ENCODE measurements at places on chromosomes 5 and 9.
A peak's percentile ranks its signal among the peaks of the same experiment; 100 is the strongest.

- no peak for DNase-seq
Measured at GRCh38 chr5:140588311-140589070, 23.9 kb downstream of the SLC35A4 start.

DNA sequence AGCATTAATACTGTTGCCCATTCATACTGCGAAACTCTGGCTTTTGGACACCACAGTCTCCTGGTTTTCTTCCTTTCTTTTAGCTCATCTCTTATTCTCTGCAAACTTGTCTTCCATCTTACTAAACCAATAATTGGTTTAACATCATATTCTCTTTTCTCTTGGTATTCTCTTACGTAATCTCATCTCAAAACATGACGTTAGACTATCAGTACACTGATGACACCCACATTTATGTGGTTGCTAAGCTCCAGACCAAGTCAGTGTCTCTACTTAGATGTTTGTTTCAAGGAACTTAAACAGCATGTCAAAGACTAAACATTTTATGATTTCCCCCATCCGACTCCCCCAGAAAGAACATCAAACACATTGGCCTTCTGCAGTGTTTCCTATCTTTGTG, 2.1 kb downstream of the PRRC1 start:
- no peak for DNase-seq

GRCh38 chr5:133801955-133802751, 166.3 kb downstream of the C5orf15 start:
- DNase-seq: no peak

DNA sequence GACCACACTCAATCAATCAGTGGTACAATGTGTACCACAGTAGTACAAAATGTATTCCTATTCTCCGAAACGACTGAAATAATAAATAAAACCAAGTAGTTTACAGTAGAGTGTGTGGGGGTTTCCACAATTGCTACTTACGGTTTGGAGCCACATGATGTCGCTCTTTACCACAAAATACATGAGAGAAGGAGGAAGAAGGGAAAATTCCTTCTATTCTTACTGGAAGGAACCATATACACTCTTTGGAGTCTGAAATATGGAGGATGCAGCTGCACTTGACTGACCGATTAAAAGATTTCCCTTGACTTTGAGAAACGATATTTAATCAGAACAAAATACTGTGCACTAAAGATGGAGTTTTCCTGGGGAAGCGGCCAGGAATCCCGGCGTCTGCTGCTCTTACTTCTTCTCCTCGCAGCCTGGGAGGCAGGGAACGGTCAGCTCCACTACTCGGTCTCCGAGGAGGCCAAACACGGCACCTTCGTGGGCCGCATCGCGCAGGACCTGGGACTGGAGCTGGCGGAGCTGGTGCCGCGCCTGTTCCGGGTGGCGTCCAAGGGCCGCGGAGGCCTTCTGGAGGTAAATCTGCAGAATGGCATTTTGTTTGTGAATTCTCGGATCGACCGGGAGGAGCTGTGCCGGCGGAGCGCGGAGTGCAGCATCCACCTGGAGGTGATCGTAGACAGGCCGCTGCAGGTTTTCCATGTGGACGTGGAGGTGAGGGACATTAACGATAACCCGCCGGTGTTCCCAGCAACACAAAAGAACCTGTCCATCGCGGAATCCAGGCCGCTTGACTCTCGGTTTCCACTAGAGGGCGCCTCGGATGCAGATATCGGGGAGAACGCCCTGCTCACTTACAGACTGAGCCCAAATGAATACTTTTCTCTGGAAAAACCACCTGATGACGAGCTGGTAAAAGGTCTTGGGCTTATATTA, at the start of gene PCDHA4:
TSS of gene PCDHA4 (plus strand) at position 235 of the 942 bp plus-strand sequence.
- DNase-seq: no peak

- no peak for DNase-seq
Measured at GRCh38 chr5:43390471-43390870, 21.7 kb downstream of the CCL28 start.

DNA sequence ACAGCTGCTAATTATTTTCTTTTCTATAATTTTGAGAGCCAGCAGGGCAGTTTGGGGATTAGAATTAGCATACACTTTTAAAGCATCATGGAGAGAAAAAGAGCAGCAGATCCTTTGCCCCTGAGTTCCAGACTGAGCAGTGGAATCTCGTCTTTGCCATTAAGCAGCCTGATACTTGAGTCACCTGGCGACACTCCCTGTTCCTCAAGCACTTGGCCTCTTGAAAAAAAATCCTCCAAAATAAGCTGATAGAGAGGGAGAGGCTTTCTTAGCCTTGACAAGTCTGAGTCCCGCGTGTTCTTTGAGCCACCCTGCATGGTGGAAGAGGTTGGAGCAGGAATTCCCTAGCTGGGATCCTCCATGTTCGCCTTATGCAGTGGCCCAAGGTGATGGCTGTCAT, 398.3 kb downstream of the IRX2 start:
- DNase-seq: no peak

- no peak for DNase-seq
Measured at GRCh38 chr5:40547557-40547956, 132.2 kb upstream of the PTGER4 start.

GRCh38 chr9:16459421-16460148, 410.9 kb downstream of the BNC2 start:
- no peak for DNase-seq

GRCh38 chr5:150338546-150338945, 19.0 kb upstream of the TCOF1 start:
- no peak for DNase-seq

DNA sequence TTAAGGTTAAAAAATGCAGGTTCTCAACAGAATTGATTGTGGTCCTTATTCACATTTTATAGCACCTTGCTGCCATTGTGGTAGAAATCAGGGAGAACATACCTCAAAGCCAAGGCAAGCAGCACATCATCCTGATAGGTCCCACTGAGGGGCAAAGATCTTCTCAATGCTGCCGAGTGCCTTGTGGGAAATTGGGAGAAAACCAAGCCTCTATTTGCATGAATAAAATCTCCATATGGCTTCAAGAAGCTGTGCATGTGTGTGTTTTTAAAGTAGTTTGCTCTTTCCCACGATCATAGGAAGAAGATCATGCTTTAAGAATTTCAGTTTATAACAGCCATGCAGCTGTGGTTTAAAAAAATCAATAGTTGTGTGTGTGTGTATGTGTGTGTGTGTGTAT, 216.9 kb upstream of the FBXL7 start:
- DNase-seq: no peak

DNA sequence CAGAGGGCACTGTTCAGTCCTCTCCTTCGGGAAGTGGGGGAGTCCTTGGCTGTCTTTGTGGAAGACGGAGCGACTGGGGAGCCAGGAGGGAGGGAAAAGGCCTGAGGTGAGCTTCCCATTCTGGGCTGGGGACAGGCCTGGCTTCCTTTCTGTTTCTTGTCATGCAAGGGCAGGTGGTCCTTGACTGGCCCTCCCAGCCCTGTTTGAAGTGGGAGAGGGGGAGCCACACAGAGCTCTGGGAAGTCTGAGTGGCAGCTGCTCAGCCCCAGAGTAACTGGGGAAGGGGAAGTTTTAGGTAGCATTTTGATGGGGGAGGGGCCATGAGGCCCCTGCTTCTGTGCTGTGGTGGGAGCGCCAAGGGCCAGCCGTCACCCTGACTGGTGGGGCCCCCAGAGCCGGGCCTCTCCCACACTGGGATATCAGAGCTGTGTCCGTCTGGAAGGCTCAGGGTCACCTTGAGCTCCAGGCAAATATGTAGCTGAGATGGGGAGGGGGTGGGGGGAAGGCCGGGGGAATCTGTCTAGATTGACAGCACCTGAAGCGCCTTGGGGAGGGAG, 6.5 kb downstream of the UNC5A start:
- DNase-seq: no peak

DNA sequence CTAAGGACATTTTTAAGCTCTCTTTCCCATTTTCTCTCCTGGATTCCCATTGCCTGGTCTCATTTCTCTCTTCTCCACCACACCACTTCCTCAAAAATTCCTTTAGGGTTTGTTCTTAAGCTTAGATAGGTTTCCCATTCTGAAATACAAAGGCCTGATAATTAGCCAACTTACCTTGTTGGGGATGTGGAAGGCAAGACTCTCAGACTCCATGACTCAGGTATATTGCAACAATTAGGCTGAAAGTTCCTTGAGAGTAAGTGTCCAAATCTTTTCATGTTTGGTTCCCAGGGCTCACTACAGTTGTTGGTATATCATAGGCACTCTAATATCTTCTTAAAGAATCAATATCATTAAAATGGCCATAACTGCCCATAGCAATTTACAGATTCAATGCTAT, 43.6 kb downstream of the FXN start:
- DNase-seq: no peak

DNA sequence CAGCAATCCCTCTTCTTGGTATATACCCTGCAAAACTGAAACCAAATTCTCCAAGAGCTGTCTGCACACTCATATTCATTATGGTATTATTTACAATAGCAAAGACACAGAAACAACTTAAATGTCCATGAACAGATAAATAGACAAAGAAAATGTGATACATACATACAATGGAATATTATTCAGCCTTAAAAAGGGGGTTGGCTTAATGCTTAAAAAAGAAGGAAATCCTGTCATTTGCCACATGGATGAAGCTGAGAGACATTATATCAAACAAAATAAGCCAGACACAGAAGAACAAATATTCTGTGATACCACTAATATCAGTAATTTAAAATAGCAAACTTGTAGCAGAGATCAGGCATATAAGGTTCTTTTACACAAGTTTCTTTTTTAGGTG, 46.5 kb upstream of the GAS1 start:
- DNase-seq: no peak

- DNase-seq: peak; percentile 8
Measured at GRCh38 chr5:180135128-180135955, 63.8 kb upstream of the RNF130 start.

GRCh38 chr5:84602371-84602771, 217.7 kb upstream of the EDIL3 start:
- DNase-seq: no peak

DNA sequence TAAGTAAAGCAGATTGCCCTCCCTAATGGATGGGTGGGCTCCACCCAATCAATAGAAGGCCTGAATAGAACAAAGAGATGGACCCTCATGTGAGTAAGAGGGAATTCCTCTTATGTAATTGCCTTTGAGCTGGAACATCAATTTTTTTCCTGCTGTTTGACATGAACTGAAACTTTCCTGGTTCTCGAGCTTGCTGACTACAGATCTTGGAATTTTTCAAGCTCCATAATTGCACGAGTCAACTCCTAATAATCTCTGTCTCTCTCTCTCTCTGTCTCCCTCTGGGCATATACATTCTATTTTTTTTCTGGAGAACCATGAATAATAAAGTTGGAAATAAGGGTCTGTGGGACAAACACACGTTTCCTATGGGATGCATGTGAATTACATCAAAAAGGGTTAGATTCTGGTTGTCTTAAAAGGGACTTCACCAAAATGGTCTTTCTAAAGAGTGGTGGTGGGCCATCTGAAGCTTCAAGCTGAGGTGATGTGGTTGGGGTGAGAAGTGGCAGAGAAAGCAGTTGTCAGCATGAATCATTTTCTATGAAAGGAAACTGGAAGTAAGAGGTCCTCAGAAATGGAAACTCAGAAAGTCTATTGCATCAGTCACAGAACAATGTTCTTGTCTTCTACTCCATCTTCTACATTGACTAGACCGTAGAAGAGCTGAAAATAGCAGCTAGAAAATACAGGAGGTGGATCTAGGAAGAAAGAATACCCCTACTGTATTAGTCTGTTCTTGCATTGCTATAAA, 47.0 kb upstream of the HOMER1 start:
- DNase-seq: no peak

DNA sequence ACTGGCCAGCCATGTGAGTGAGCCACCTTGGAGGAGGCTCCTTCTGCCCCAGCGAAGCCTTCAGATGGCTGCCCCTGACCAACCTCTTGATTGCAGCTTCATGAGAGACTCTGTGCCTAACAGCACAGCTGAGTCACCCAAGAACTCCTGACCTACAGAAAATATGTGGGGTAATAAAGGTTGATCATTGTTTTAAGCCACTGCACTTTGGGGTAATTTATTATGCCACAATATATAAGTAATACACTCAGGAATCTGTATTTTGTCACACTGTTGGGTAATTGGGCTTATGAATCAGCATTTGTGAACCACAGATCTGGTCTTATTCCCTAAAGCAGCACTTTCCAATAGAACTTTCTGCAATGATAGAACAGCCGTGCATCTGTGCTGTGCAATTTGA, 24.4 kb upstream of the VDAC1 start:
- DNase-seq: no peak

DNA sequence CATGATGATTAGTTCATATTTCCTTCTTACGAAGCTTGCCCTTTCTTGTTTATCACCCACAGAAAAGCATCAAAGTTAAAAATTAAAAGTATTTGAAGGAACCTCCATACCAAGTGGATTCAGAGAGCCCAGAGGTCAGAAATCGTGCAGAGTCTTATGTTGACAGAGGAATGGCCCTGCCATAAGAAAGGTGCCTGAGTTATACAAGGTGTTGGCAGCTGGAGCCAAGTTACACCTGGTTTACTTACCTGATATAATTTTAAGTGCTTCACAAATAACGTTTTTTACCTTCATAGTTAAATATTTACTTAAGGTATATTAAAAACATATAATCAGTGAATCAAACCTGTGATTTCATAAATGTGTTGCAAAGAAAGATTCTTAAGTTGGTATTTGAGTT, 42.3 kb upstream of the DHFR start:
- no peak for DNase-seq

- no peak for DNase-seq
Measured at GRCh38 chr9:136722969-136723356, 10.6 kb downstream of the DIPK1B start.

- no peak for DNase-seq
Measured at GRCh38 chr9:124831642-124832364, 21.5 kb upstream of the WDR38 start.

- no peak for DNase-seq
Measured at GRCh38 chr9:20783057-20784038, 99.3 kb downstream of the FOCAD start.

- no peak for DNase-seq
Measured at GRCh38 chr5:170612256-170612678, 108.4 kb downstream of the KCNIP1 start.

GRCh38 chr9:135819905-135820304, 87.4 kb downstream of the CAMSAP1 start:
- no peak for DNase-seq

DNA sequence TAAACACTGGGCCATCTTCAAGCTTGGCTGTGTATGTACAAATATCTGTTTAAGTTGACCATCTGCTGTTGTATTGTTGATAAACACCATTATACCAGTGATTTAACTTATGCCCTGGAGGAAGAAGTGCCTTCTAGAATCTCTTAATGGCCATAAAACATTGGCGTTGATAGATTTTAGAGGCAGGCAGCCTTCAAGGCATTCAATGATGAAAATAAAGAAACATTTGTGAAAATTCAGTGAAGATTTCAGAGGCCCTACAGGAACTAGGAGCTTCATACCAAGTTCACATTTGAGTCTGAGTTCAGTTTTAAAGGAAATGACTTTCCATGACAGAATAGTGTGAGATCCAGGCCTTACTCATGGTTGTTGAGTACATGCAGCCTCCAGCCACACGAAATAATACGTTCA, 52.2 kb downstream of the MAP1B start:
- DNase-seq: no peak

All from stimulated activated CD8-positive, alpha-beta memory T cell treated with anti-CD3 and anti-CD28 coated beads, Interleukin-15, amount 100 ng/mL, for 4 hours (primary cell).